ENCODE measurements at places on chromosomes 12 and 14.

- no peak for DNase-seq
These were observed 349.1 kb downstream of the DPF3 start for GRCh38 chr14:72544615-72545387.

GRCh38 chr12:39372204-39372925 lies 70.6 kb downstream of the KIF21A start:
- DNase-seq = no peak

GRCh38 chr12:93306636-93307035 lies 71.1 kb upstream of the NUDT4 start:
- DNase-seq = no peak

- DNase-seq = no peak
These were observed 918.7 kb downstream of the AACS start for GRCh38 chr12:125983784-125984500.

- DNase-seq = no peak
These were observed 5.3 kb downstream of the SLC5A8 start for GRCh38 chr12:101204602-101205304.

- DNase-seq = no peak
These were observed 20.0 kb upstream of the SLC15A5 start for GRCh38 chr12:16297521-16297920.

DNA sequence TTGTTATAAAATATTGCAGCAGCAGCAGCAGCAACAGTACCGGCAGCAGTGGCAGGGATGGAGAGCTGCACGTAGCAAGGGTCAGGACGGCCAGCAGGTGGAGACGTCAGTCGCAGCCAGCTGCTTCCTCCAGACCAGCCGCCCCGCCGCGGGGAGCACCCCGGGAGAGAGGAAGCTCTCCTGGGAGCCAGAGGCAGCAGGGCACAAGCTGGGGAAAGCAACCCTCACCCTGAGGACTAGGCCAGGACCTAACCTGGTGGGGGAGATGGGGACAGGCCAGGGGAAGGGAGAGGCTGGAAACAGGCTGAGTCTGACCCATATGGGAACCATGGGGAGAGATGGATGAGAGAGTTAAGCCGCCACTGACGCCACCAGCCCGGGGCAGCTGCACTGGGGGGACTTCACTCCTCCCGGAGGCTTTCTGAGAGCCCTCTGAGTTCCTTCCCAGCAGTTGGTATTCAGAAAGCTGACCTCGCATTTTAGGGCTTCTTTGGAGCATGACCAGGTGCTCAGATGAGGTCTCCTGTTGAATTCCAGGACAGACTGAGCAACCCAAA lies 56.3 kb downstream of the SPTB start:
- DNase-seq = peak; percentile 68

GRCh38 chr14:75162631-75163030 lies 13.8 kb downstream of the TMED10 start:
- no peak for DNase-seq

DNA sequence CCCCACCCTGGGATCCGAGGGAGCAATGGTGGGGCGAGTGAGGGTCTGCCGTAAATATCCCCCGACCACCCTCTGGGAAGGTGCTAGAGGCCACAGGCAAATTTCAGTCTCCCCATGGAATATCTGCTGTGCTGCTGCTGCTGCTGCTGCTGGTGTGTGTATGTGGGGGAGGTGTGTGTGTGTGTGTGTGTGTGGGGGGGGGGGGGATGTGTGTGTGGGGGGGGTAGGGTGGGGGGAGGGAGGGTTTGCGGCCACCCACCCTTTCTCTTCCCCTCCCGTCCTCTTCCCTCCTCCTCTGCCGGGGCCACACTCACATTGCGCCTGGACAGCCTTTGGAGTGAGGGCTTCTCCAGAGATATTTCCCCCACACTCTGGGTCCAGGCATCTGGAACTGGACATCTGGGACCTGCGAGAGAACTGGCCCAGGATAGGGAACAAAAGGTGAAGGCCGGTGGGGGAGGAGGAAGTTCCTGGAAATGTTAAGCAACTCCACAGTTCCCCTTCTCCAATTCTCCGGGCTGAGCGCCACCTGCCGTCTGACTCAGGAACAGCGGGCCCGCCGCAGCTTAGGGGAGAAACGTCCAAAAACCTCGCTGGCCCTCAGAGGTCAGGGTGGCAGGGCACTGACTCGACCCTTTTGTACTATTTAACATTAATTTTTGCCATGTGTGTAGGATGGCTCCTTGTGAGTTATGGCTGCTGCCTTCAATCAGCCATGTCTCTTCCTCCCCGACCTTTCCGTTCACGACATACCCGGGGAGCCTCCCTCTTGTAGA lies at the start of gene C1RL:
Gene C1RL, minus strand, starts transcription at position 419 of the 776 bp plus-strand sequence. Its CDS starts 34 bp downstream, at position 385.
- no peak for DNase-seq

DNA sequence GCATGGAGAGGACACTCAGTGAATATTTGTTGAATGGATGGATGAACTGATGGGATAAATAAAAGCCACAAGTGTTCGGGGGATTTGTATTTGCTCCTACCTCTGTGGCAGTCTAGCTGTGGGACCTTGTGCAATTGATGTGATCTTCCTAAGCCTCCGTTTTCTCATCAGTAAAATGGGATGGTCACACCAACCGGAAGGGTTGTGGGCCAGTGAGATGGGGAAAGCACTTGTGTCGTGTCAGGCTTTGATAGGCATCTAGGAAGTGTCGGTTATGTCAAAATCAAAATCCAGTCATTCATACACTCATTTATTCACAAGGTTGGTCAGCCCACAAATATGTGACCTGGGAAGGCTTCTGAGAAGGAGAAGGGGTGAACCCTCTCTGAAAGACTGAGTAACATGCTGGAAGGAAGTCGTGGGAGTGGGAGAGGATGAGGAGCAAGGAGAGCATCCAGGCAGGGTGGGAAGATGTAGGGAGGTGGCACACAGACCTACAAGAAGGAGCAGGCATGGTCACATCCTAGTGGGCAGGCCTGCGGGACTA lies 7.8 kb upstream of the SERPINA9 start:
- no peak for DNase-seq

DNA sequence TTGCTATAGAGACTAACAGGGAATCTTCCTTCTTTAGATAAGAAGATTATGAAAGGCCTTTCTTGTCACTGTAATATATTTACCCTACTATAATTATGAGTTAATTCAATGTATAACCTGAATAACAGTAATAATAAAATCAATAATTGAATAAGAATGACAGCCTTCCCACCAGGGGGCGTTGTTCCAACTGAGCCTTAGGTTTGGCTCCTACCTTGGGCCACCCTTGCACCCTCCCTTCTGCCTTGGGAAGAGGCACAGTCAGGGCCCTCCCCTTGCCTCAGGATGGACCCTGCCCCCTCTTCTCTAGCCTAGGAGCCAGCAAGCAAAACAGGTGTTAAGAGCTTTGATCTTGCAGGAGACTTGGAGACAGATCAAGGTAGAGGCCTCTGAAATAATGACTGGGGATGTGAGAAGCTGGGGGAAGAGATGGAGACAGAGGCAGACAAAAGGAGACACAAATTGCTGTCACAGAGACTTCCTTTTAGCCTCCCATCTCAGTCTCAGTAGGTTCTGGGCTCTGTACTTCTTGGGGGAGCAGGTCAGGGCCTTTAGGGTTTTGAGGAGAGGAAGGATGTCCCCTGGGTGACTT lies 40.1 kb upstream of the CISTR start:
- DNase-seq = no peak

DNA sequence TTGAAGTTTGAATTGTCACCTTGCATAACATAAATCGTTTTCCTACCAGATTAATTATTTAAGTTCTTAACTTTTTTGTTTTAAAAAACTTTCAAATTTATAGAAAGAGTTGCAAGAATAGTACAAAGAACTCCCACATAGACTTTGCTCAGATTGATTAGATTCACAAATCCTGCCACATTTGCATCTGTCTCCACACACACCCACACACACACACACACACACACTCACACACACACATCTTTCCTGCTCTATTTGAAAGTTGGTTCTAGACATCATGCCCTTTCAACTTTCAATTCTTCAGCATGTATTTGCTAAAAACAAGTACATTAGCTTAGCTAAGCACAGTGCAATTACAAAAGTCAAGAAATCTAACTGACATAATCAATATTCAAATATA lies 184.0 kb downstream of the ITPR2 start:
- DNase-seq = no peak

DNA sequence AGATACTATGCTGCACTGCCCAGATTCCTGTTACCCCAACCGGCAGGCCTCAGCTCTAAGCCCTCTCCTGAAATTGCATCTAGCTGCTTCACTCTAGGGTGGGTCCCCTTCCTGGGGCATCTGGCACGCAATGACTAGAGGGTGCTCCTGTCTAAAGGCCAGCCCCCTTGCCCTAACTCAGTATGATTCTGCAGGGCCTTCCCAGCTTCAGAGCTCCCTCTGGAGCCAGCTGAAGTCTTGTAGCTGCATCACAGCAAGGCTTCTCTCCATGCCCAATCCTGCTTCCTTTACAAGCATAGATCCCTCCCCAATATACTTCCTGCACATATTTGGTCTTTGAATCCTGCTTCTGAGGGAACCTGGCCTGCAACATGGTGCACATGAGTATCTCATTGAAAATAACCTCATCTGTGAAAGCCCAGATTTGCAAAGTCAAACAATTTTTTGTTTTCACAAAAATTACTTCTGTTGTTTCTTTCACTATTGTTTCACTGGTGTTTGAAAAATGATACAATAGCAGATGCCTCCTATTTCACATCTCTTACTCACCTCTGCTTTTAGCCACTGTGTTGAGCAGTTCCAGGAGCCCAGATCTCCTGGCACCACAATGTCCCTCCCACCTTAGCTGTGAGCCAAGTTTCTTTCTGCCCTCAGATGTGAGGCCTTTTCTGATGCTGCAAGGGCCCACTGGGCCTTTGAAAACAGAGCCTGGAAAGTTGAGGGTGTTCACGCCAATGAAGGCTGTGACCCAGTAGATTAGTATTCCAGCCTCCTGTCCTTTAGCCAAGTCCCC lies 169.5 kb upstream of the EGLN3 start:
- no peak for DNase-seq

DNA sequence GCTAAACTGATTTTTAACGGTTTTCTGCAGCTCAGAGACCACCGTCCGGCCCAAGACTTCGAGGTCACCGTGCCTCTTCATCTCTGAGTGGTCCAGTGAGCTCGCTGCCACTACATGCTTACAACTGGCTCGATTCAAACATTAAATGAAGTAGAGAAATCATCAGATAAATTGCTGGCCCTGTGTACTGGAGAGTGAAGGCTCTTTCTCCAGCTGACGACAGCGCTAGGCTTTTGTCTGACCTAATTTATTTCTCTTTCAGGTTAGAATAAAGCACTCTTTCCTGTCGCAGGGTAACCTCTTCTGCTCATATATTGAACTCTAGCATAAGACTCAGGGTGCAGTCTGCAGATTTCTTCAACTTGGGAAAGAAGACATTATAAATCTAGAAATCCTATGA lies 6.4 kb downstream of the BCL11B start:
- no peak for DNase-seq

DNA sequence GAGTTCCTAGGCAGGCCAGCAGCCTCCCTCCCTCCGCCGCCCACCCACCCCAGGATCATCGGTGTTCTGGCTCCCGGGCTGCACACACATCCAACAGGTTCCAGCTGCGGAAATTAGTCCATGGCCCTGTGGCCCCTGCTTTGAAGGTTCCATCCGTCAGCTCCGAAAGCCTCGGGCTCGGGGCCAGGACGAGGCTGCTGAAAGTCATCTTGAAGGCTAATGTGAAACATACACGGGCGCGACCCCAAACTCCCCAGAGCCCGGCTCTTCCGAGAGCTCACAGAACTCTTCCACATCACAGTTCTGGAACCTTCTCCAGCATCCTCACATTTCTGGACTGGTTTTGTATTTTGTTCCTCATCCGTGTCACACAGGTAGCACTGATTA lies 19.8 kb downstream of the KDM2B start:
- no peak for DNase-seq

GRCh38 chr12:95611676-95612309 lies 60.5 kb upstream of the USP44 start:
- no peak for DNase-seq

- no peak for DNase-seq
These were observed 538.9 kb upstream of the FLRT2 start for GRCh38 chr14:84991021-84991420.

- no peak for DNase-seq
These were observed 37.9 kb upstream of the ALDH2 start for GRCh38 chr12:111728795-111729194.

GRCh38 chr14:105776924-105777323 lies 250.5 kb downstream of the TMEM121 start:
- no peak for DNase-seq

GRCh38 chr12:122887819-122888212 lies 8.1 kb downstream of the VPS37B start:
- no peak for DNase-seq

GRCh38 chr14:79284621-79285020 lies 926.7 kb downstream of the DIO2 start:
- no peak for DNase-seq

DNA sequence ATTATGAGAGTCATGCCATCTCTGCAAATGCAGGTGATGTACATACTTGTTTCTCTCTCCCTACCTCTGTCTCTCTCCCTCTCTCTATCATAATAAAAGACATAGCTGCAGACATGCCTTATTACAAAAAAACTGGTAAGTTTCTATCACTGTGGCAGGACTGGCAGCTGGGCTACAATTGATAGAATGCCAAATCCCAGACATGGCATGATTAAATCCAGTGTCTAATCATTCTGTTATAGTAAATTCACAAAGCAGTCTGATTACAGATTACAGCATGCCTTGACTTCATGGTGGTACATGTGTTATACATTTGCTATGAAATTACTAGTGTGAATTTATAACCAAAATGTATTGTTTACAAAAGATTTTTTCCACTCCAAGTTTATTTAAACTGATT lies 854.7 kb downstream of the TMTC2 start:
- no peak for DNase-seq

GRCh38 chr12:88594780-88595179 lies 14.5 kb upstream of the KITLG start:
- DNase-seq = no peak

- no peak for DNase-seq
These were observed 263 bp downstream of the RCOR1 start for GRCh38 chr14:102592763-102593060.

GRCh38 chr12:53381731-53382630 lies 2.0 kb downstream of the SP1 start:
- no peak for DNase-seq

- DNase-seq = no peak
These were observed 279.8 kb downstream of the SOX5 start for GRCh38 chr12:23669691-23670090.

DNA sequence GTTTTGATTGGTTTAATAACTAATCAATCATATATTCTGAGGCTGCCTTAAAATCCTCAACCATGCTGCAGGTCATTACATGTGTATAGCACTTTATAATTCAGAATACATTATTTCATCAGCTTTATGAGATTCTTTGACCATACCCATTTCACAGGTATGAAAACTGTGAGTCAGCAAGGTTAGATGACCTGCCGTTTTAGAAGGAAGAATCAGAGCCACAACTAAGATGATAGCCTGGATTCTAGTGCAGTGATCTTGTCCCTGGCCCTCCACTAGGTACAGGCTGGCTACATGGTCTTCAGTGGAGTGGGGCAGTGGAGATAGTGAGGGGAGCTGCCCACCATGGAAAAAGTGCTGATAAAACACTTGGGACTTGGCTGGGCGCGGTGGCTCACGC lies 154.4 kb upstream of the MAX start:
- DNase-seq = no peak

GRCh38 chr12:127125607-127126259 lies 1141.2 kb upstream of the TMEM132C start:
- DNase-seq = no peak

Measured in GM19239 (cell line).